Activated CD4-positive, alpha-beta T cell treated with anti-CD3 and anti-CD28 coated beads, Interleukin-2, amount 10 ng/mL, durations not matched to agents 24 days and 14 days (primary cell): ENCODE measurements at places on chromosomes 1 and 21. TPM values are rescaled to one million over a fixed set of nuclear protein-coding genes. Genes with fewer than 3 reads are reported as not detected.

YRDC gene
- 69.9 and 76.1 TPM in 2 replicates for total RNA-seq

PSMB4 gene
- 452 and 456 TPM in 2 replicates for total RNA-seq

CLCNKB gene
- total RNA-seq = not detected in 2 replicates

TCEANC2 gene
- 10.0 and 11.6 TPM in 2 replicates for total RNA-seq

SELL gene
- total RNA-seq = 82.3 and 92.7 TPM in 2 replicates

GRCh38 chr1:180841415-180841814, 71.3 kb upstream of the KIAA1614 start:
- DNase-seq = no peak

GRCh38 chr1:155499953-155500639, 62.5 kb downstream of the ASH1L start:
- DNase-seq = no peak

- no peak for DNase-seq
Observed at GRCh38 chr1:100524355-100524754, 13.6 kb upstream of the GPR88 start.

DNA sequence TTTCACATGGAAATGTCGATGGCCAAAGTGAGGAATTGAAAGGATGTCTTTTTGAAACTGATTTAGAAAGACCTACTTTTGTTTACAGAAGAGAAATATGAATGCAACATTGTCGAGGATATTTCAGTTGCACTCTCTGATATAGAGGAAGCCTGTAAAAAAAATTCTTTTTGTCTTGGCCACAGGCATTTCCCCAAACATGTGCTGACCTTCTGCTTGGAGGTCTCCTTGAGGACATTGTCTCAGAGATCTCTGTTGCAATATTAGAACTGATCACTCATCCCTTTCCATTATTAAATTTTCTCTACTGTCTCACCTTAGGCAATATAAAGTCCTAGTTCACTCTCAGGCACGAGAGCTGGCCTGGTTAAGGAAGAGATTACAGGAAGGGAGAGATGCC, 16.0 kb downstream of the S100A11 start:
- no peak for DNase-seq

DNA sequence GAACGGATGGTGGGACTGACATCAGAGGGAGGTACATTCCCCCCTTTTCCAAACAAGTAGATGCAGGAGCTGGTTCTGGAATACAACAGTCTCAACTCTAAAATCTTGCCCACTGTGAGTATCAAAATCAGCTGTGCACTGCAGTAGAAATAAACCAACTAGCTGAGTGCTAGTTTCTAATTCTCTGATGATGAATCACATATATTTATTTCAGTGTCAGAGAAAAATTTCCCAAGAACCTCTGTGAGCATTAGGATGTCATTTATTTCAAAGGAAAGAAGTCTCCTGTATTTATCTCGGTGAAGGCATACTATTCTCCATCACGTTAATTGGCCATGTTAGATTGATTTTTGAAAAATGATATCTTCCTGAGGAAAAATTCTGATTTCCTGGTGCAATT, 67.1 kb downstream of the LHX9 start:
- DNase-seq = no peak

DNA sequence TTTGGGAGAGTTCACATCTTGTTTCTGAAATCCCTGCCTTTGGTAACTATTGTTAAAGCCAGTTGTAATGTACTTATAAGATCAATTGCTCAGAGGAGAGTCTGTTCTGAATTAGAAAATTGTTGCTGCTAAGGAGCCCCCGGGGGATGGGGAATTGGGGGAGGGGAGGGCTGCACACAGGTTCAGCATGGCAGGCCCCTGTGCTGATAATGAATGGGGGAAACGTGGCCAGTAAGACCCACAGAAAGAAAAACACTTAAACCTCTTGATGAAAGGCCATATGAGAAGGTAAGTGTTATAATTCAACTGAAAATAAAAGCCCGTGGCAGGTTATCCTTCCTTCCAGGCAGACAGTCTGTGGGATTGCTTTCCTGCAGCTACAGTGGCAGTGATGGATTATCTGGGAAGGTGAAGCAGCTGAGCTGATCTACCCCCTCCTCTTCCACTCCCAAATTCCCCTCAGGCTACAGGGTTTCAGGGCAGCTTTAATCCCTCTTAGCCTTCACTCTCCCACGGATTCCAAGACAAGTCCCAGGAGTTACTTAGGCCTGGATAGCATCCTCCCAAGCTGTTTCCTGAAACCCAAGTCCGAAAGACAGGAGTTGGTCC, 398.8 kb downstream of the TBX15 start:
- DNase-seq = no peak

GRCh38 chr1:118898712-118899111, 89.4 kb downstream of the TBX15 start:
- no peak for DNase-seq

GRCh38 chr21:18114810-18115209, 129.8 kb upstream of the CHODL start:
- DNase-seq = no peak

DNA sequence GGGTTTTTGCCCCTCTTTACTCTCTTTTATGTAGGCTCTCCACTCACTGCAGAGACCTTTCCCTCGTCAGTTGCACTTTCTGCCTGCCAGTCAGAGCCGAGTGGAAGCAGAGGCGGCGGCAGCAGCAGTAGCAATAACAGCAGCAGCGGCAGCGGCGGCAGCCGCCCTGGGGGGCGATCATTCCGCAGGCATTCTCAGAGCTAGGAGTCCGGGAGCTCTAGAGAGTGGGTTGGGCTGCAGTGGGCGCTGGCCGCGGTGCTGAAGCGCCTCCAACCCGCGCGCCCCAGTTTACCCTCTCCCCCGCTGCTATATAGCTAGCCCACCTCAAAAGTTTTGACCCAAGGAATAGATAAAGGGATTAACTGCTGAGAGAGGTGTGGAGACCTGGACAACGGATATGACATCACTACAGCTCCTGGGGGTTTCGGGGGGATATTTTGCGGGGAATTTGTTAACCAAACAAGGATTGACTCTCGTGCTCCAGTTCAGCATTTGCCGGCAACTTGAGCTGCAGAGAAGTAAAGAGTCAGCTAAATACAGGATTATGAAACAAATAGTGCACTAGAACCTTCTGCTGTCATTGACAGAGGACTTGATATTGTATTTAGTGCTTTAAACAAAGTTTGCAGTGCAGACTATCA, at the start of gene OLFM3:
Gene OLFM3 (minus strand): TSS at position 102 of the 641 bp plus-strand sequence.
- DNase-seq = no peak
